Fibroblast of villous mesenchyme (primary cell): ENCODE measurements at places on chromosomes 16 and 17. TPM values are rescaled to one million over a fixed set of nuclear protein-coding genes. Genes with fewer than 3 reads are reported as not detected.

ZPBP2 gene
- not detected in 2 replicates for total RNA-seq

BAIAP3 gene
- under 0.01 and 0.32 TPM in 2 replicates for total RNA-seq

HASPIN gene
- 5.5 and 6.9 TPM in 2 replicates for total RNA-seq

HOXB1 gene
- total RNA-seq = not detected in 2 replicates

HOXB5 gene
- 0.32 and 0.43 TPM in 2 replicates for total RNA-seq

CALB2 gene
- under 0.01 and 0.97 TPM in 2 replicates for total RNA-seq

NT5M gene
- 1.3 TPM in 2 replicates for total RNA-seq

ASIC2 gene
- not detected in 2 replicates for total RNA-seq

DNA sequence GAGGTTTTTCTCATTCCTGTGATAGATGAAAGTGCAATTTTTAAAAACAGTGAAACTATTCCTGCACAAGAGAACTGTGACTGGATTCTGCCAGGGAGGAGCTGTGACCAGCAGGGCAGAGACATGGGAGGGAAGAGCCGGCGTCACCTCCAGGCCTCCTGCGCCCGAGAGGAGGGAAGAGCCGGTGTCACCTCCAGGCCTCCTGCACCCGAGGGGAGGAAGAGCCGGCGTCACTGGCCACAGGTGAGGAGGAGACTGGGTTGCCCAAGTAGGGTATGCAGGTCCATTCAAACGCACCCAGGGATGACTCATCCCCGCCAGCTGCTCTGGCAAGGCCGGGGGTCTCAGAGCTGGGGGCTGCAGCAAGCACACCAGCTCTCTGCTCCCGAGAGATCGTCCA, 56.7 kb downstream of the METRNL start:
- no peak for DNase-seq

- DNase-seq = no peak
Measured at GRCh38 chr16:2977440-2977839, 2.8 kb downstream of the PKMYT1 start.

GRCh38 chr16:8905168-8905762, 23.1 kb downstream of the LITAFD start:
- DNase-seq = peak; percentile 46

DNA sequence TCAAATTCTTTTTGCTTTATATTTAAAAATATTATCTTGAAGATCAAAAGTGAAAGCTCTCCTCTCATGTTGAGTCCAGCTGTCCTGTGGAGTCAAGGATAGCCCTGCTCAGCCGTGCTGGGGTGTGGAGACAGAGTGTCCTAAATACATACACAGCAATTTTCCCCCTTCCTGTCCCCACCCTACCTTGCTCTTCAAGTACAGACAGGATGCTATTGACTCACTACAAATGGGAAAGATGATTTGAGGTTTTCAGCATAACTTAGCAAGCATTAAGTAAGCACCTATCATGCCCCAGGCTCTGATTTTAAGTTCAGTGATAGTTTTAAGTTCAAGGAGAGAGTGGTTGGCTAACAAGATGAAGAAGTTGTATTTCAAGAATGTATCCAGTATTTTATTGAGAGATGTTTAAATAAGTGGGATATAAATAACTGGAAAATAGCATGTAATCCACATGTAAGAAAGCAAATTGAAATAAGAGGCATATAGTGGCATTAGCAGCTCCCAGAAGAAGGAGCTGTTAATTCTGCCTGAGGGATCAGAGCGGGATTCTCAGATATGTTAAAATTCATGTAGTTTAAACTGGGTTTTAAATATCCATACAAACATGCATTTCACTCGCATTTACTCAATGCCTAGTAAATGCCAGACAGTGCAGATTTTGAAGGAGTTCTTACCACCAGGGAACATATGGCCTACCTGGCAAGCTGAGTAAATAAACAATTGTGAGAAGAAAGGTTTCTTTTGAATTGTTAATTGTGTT, 183.5 kb upstream of the ANKFN1 start:
- no peak for DNase-seq

GRCh38 chr17:32341141-32341856, 674 bp downstream of the C17orf75 start:
- no peak for DNase-seq

DNA sequence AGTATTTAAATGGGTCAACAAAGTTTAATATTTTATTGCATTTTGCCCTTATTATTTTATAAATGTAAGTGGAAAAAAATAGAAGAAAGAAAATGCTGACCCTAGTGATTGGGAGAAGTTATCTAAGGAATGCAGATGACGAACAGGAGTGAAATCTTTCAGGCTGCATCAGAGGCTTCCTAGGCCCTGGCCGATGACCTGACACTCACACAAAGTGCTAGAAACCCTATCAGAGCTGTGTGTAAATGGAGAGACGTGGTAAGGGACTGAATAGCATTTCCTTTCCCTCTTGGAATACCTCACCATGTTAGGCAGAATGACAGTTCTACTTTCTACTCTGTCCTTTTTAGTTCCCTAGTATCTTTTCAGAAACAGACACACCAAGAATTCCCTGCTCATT, 44.9 kb upstream of the CNEP1R1 start:
- DNase-seq = no peak

DNA sequence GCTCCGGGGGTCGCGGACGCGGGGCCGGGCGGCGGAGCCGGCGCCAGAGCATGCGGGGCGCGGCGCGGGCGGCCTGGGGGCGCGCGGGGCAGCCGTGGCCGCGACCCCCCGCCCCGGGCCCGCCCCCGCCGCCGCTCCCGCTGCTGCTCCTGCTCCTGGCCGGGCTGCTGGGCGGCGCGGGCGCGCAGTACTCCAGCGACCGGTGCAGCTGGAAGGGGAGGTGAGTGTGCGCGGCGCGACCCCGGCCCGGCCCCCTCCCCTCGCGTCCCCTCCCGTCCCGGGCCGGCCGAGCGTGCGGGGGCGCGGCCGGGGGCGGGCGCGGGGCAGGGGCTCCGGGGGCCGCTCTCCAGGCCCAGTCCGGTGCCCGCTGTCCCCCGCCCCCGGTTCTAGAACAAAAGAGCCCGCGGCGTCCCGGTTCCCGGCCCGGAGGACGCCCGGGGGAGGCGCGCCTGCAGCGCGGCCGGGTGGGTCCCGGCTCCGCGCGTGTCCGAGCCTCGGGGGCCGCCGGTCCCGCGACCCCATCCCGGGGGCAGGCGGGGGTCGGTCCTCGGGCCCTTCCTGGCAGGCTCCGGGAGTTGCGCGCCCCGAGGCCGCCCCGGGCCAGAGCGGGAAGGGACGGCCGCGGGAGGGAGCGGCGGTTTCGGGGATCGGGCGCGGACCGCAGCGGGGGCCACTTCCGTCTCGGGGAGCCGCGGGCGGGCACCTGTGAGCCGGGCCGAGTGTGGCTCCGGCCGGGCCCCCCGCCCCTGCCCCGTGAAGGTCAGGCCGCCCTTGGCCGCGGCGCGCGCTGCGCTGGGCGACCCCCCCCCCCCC, 563 bp downstream of the METRNL start:
- no peak for DNase-seq

GRCh38 chr16:57265850-57266530, 18.5 kb downstream of the PLLP start:
- peak; percentile 73 for DNase-seq

- no peak for DNase-seq
Measured at GRCh38 chr17:34580685-34581445, 1.5 kb downstream of the TMEM132E start.

GRCh38 chr16:67842509-67843342, 606 bp downstream of the THAP11 start:
- peak; percentile 55 for DNase-seq

DNA sequence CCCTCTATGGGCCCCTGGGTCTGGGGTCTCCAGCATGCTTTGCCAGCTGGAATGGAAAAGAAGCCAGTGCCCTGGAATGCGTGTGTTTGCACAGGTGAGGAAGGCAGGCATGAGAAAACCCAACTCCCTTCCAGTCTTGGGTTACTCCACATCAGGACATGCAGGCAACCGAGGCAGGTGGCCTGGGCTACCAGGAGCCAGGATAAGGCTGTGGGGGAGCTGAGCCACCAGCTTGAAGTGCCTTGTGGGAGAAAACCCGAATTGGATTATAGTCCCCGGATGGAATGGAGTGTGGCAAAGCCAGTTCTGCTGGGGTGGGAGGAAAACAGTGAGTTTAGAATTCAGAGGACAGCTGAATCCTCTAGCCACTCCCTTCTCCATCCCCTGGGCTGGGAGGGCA, 7.2 kb downstream of the SRCIN1 start:
- DNase-seq = peak; percentile 43

- no peak for DNase-seq
Measured at GRCh38 chr17:31469959-31470358, 78.5 kb downstream of the RAB11FIP4 start.

DNA sequence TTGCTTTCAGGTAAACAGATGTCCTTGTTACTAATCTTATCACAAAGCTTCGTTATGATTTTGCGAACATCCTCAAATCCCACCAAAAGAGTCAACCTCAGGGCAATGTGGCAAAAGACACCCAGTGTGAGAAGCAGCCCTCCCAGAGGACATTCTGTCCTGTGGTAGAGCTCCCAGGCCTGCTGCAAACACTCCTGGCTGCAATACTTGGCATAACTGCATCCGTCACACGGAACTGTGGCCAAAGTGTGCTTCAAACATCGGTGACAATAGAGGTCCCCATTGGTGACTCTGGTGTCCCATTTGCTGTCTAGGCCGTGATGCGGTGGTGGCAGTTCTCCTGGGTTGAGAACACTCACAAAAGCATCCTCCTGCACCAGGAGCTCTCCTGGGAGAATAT, 29.5 kb downstream of the SMYD4 start:
- DNase-seq = no peak
